Stimulated activated CD4-positive, alpha-beta T cell treated with anti-CD3 and anti-CD28 coated beads, Interleukin-1b, Interleukin-23, amount 100 ng/mL, for 1 hour (primary cell): ENCODE measurements at places on chromosomes 7 and 10.

DNA sequence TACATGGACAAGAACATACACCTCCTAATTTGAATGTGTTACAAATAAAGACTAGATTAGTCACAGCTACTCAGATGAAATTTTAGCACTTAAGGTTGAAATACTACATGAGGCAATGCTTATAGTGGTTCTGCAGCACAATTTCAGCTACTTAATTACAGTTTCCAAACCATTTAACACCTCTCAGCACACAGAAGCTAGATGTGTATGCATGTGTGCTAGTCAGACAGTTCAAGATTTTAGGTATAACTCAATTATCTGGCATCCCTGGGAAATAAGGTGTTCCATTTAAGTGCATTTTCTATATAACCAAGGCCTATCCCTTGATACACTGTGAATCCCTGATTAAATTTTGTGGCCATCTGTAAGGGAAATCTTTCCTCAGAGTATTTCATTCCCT lies 141.8 kb downstream of the CHCHD3 start:
- DNase-seq = no peak

DNA sequence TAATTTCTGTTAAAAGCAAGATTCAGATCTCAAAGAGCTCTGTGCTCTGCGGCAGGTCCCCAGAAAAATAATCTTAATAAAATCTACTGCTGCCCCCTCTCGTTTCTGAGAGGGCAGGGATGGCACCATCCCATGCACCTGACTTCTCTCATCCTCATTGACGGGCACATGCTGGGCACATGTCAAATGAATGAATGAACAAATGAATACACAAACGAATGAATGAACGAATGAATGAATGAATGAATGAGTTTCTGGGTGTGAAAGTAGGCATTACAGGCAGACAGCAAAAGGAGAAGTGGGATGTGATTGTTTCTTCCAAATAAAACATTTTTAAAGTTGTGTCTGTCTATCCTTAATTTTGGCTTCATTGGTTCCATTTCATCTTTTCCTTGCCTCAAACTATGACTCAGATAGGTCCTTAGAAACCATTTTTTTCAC lies 398.1 kb upstream of the PRKCQ start:
- no peak for DNase-seq

- DNase-seq = no peak
Observed at GRCh38 chr10:131277278-131277677, 34.2 kb downstream of the TCERG1L start.

- DNase-seq = no peak
Observed at GRCh38 chr7:780081-780480, 52.2 kb upstream of the SUN1 start.

DNA sequence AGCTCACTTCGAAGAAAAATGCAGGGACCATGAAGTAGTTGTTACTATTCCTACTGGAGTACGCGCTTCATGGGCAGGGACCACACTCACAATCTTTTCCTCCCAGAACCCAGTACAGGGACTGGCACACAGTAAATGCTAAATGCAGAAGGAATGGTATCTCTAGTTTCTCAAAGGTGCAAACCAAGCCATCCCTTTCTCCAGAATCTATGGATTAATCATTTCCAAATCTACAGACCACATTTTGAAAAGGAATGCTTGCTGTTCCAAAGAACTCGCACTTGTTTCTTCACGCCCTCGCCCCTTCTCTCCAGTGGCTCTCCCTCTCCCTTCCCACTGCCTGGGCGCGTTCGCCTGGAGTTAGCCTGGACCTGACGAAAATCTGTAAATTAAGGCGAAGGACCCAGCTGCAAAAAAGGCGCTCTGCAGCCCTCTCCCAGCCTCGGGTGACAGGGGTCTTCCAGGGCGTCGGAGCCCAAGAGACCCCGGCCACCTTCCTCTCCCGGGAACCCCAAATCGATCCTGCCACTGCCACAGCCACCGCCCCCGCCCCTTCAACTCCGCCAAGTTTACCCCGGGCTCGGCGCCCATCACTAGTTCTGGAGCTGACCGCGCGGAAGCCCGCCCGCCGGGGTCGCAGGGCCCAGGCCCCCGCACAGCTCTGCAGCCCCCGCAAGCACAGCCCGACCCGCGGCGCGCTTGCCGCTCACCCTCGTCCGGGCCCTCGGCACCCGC lies 527 bp downstream of the PDIA4 start:
- DNase-seq = no peak

DNA sequence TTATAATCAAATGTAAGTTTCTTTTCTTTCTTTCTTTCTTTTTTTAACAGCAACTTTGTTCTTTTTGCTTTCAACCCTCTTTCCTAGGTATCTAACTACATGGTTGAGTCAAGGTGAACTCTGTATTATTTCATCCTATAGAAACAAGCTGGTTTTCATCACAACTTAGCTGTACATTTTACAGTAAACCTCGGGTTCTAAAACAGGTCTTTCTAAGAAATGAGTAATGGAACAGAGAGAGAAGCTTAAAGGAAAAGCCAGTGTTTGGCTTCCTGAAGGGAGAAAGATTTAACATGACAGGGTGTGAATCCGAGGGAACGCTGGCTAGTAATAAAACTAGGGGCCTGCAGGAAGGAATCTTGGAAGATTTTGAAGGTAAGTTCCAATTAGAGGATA lies 143.4 kb upstream of the ITGB1 start:
- no peak for DNase-seq

DNA sequence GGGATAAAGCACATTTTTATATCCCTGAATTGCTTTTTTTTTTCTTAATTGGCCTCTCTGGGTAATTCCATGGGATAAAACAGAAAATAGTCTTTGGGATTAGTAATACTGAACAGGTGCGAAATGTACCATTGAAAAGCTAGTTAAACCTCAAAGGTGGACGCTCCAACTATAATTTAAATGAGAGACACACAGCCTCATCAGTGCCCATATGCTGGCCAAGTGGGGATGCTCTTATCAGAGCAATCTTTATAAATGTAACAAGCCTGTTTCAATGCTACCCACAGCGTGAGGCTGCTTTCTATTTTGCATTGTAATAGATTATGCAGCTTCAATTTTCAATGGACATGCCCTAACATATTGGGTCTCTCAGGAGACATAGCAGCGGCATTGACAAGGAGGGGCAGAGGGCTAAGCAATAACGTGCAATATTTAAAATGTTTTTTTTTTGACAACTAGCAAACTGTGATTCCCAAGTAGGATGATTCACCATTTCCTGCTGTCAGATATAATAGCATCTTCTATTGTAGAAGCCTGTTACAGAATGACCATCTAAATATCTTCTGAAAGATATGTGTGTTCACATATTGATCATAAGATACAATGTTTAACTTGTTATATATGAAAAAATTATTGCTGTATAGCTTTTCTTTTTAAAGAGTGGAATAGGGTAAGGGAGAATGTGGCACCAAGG lies 91.3 kb upstream of the BET1 start:
- DNase-seq = no peak

DNA sequence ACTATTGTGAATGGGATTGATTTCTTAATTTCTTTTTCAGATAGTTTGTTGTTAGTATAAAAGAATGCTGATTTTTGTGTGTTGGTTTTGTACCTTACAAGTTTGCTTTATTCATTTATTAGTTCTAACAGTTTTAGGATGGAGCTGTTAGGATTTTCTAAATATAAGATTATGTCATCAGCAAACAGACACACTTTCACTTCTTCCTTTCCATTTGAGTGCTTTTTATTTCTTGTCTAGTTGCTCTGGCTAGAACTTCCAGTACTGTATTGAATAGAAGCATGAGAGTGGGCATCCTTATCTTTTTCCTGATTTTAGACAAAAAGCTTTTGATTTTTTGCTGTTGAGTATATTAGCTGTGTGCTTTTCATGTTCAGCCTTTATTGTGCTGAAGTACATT lies 81.5 kb downstream of the DNAH11 start:
- DNase-seq = no peak

DNA sequence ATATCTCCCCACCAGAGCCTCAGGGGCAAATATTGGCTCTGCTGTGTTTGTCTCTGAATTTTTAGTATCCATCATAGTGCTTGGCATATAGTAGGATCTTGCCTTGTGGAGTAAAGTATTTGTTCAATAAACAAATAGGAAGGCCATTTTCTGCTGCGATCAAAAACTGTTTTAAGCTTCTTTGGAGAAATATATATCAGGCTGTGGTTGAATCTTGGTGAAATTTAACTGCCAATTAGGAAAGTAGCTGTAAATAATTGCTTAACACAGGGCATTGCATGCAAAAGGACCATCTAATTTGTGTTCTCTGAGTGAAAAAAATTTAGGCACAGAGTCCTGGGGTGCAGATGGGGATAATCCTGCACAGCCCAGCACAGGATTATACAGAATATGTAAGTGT lies 15.1 kb downstream of the VCL start:
- no peak for DNase-seq

DNA sequence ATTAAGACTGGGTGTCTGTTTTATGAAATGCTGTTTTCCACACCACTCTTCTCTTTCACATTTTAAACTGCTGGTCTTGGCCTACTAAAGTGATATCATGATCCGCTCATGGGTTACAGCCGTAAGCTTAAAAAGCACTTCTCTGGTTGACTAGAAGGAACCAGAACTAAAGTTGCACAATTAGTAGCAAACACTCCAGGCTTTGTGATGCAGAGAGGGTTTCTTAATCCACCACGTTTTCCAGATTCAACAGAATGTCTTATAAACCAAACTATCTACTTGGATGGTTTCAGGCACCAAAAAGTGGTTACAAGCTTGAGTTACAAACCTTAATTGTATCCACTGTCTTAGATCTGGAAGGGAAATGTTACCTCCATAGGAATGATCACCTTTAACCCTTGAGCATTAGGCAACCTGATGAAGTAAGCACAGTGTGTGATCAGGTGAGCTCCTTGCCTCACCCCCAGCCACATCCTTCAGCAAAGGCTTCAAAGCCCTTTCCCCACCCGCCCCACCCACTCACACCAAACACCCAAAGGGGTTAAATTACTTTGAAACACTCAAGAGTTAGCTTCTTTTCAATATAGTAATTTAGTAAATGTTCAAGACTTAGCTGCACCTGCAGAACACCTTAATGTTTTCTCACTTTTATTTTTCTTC lies 3.5 kb downstream of the ELMO1 start:
- DNase-seq = no peak

- no peak for DNase-seq
Observed at GRCh38 chr10:101308051-101308450, 45.9 kb upstream of the BTRC start.

DNA sequence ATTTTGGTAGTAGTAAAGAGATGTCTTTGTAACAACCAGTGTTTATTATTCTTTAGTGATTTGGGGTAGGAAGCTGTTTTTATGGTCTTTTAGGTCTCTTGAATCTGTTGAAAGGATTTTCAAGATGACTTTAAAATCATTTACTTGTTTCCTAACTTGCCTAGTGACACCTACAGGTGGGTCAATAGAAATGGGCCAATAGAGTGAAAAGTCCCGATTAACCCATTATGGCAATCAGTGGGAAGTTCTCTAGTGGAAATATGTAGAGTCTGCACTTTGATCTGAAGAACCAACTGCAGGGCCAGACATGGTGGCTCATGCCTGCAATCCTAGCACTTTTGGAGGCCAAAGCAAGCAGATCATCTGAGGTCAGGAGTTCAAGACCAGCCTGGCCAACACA lies 374.7 kb upstream of the BMPER start:
- DNase-seq = no peak

DNA sequence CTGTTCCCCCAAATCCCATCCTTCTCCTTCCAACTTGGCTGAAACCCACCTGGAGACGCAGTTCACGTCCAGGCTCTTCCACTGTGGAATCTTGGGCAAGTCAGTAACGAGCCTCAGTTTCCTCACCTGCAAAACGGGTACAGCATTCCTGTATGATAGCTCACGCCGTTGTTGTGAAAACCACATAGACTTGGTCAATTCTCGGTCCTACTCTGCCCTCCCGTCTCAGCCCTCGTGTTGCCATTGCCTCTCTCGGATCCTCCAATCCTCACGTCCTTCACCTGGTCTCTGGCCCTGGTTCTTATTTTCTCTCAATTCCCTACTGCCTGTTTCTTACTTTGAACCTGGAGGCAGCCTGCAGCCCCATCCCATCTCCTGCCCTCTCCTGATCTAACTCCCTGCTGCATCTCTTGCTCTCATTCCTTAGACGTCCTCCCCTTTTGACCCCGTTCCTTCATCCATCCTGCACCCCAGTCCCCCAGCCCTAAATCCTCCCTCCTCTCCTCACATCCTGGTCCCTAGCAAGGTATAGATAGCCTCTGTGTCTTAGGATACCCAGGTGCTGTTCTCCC lies 2.0 kb upstream of the MUC12 start:
- no peak for DNase-seq

GRCh38 chr7:94170836-94171235 lies 166.7 kb upstream of the BET1 start:
- no peak for DNase-seq

DNA sequence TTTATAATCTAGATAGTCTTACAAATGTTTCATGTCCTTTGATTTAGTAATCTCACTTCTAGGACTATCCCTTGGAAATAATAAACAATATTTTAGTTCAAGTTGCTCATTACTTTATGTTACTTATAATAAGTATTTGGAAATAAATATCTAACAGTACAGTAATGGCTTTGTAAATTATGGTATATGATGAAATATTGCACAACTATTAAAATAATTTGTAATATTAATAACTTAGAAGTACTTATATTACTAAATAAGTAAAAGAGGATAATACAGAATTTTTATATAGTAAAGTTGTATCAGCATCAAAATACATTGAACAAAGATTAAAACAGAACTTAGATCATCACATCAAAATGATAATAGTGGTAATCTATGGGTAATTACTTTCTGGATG lies 41.1 kb downstream of the SP4 start:
- DNase-seq = no peak

GRCh38 chr10:104288355-104288754 lies 19.4 kb downstream of the GSTO2 start:
- no peak for DNase-seq

GRCh38 chr10:58901092-58901646 lies 275.3 kb upstream of the PHYHIPL start:
- no peak for DNase-seq

DNA sequence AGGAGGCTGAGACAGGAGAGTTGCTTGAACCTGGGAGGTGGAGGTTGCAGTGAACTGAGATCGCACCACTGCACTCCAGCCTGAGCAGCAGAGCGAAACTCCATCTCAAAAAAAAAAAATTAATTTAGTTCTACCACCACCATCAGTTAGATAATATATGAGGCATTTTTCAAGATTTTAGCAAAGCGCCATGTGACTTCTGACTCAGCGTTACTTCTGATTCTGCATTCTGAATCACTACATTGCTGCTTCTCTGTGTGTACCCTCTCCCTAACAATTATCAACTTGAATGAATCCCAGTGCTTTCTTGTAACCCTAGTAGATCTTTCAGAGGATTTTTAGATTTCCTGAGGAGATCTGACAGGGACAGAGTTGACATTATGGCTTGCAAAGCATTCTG lies 176.8 kb upstream of the SORCS1 start:
- DNase-seq = no peak

DNA sequence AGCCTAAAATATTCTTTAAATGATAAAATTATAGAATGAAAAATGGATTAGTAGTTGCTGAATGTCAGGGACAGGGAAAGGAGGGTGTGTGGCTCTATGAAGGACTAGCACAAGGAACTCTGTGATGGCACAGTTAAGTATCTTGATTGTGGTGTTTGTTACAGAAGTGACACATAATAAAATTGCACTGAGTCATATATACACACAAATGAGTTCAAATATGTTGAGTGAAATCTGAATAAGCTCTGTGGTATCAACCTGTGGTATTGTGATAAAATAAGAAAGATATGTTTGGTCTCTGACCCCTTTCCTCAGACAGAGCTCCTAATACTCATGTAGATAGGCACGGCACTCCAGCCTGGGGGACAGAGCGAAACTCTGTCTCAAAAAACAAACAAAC lies 181.5 kb upstream of the TRIM24 start:
- DNase-seq = no peak
